Cerebellar cortex (tissue), 1 donor: ENCODE measurements at places on chromosomes 6 and 20.
A peak's percentile ranks its signal among the peaks of the same experiment; 100 is the strongest.

- DNase-seq: no peak
Observed at GRCh38 chr6:168387911-168388310, 53.1 kb upstream of the SMOC2 start.

DNA sequence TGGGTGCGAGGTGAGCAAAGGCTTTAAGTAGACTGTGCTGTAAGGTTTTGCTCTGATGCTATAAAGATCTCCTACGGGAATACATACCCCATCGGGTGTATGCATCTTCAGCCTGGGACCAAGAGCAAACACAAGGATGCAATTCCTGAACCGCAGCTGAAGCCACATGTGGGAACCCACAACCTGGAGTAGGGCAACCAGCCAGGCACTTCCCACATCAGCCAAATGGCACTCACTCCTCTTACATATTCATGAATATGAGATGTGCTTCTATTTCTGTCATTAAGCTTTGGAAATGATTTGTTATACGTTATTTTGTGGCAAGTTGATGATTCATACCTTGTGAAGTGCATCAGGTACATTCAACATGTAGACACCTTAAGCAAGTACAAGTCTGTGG, 619.2 kb downstream of the C6orf118 start:
- DNase-seq: no peak

DNA sequence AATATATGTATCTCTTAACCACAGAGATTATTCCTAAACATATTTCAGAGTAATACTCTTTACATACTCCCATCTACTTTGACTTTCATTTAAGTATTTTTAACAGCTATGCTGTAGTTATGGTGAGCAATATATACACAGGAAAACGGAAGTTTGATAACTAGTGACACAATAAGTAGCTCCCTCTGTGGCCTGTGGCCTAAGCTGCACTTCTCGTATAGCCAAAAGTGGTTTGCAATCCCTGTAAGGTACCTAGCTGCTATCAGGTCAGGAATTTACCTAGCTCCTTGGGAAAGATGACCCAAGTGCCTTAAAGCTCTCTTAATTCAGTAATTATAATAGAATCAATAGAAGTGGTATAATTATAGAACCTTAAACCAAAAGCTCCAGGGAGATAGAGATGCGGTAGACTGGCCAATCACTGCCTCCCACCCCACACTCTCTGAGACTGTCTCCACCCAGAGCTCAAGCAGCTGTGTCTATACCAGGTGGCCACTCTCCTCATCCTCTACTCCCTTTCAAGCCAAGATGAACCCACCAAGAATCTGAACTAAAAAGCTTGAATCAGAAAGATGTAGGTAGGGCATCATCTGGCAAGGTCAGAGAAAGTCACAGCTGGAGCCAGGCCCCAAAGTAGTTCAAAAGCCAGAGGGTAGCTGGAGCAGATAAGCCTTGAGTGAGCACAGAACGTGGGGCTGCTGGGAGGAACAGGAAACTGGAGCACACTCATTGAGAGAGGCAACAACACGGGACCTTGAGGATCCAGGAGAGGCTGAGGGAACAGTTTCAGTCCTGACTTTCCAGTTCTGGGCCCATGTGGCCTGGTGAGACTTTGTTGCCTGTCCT, 84.9 kb upstream of the ASF1A start:
- DNase-seq: no peak

GRCh38 chr20:46810448-46811223, 84.0 kb upstream of the EYA2 start:
- no peak for DNase-seq

DNA sequence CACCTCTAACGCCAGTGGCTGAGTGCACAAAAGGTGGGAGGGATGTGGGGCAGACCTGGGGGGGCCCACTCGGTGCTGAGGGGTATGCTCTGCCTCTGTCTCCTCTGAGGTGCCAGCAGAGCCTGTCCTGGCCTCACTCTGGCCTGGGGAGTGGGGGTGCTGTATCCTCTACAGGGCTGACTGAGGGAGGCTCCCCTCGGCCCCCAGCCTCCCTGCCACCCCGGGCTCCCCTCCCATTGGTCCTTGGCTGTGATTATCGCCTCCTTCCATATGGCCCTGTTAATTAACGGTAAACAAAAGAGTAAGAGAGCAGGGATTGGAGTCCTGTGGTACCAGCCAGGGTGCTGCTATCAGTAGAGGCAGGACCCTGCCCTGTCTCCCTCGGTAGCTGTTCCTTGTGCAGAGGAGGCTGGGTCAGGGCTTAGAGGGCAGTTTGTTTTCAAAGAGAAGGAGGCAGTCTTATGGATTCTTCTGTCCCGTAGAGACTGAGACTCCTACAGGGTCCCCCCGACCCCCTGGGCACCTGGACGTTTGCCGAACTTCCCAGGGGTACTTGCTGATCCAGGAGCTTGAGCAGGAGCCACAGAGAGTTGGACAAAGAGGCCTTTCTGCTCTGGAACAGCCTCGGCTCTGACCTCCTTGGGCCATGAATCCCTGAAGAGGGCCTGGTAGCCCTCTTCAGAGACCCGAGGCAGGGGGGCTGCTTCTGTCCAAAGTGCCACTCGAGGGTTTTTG, 1.8 kb downstream of the MYT1 start:
- DNase-seq: peak; percentile 62

- DNase-seq: no peak
Observed at GRCh38 chr20:18314786-18315406, 26.6 kb downstream of the ZNF133 start.

DNA sequence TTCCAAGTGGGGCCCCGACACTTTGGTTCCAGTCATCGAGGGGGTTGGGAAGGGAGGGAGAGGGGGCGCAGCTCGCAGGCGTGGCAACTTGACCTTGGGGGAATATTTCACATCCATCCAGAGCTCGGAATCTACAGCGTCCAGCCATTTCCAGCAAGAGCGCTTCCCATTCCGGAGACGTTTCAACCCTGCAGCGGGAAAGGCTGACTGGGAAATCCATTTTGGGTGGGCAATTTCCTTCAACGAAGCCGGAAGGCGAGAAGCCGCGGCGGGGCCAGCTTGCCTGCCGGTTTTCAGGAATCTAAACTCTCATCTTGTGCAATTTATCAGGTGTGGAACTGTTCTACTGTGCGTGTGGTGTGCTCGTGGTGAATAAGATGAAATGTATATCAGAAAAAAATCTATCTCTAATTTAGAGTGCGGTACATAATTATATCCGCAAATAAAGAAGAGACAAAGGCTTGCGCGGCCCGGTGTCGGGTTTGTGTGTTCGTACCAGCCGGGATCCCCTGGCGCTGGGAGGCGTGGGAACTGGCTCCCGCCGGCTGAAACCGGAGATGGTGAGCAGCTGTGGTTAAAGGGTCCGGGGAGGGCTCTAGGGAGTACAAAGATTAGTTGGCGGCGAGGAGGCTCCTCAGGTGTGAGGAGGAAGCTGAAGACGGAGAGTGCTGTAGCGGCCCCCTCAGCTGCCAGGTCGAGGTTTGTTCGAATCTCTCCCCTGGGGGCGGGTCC, 4.8 kb downstream of the SLC32A1 start:
- DNase-seq: no peak

GRCh38 chr6:124775121-124775520, 187.1 kb upstream of the RNF217 start:
- DNase-seq: peak; percentile 39

- DNase-seq: peak; percentile 10
Observed at GRCh38 chr20:51318058-51318949, 224.2 kb downstream of the NFATC2 start.

- DNase-seq: no peak
Observed at GRCh38 chr6:35573495-35574110, 60.9 kb upstream of the TULP1 start.

- no peak for DNase-seq
Observed at GRCh38 chr20:44112889-44113617, 73.9 kb downstream of the JPH2 start.

- no peak for DNase-seq
Observed at GRCh38 chr6:34928695-34929094, 39.6 kb downstream of the ANKS1A start.

- no peak for DNase-seq
Observed at GRCh38 chr20:18541741-18542140, 25.5 kb upstream of the SMIM26 start.

DNA sequence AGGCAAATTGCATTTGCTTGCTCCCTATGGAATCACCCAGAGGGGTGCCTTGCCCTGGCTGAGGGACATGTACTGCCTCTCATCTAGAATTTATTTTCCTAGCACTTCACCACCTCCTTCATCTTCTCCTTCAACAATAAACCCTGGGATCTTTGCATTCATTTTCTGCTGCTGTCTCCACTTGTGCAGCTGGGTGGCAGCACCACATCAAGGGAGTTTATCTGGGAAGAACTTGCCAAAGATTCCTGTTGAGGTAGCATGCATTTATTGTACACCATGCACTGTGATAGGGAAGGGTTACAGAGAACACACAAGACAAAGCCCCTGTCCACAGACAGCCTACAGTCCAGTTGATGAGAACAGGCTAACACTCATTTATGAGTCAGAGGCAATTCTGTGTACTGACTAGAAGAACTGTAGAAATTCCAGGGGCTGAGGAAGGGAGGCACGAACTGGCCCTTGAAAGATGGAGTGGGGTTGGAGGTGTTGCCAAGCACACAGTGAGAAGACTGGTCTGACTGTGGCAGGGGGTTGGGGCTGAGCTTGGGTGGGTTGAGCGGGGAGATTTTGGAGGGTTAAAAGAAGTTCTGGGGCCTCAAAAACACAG, 17.5 kb downstream of the C20orf173 start:
- DNase-seq: peak; percentile 58

DNA sequence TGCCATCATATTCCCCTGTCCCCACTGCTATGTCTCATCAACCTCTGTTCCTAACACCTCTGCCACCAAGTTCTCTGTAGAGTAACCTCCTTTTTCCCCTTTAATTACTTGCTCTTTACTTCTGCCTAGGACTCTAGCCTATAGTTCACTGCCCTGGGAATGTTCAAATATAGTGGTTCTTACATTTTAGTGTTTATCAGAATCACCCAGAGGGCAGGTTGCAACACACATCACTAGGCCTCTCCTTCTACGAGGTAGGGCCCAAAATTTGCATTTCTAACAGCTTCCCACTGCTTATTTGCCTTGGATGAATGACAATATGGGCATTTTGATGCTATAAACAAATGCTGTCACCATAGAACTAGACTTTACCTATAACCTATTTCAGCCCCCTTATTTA, 23.1 kb upstream of the C6orf141 start:
- no peak for DNase-seq

DNA sequence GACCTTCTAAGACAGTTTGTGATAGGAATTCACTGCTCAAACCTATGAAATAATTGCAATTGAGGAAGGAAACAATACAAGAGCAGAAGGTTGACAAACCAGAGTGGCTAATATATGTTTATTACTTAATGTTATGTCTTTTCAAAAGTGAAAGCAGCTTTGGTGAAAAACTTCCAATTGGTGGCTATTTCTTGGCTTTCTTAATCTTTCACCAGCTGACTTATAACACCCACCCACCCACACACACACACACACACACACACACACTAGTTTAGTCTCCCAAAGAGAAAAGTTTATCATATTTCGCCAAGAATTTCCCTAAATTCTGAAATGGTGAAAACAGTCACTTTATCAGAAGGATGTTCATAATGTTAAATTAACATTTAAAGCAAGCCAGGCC, 583.5 kb downstream of the EYS start:
- no peak for DNase-seq

- no peak for DNase-seq
Observed at GRCh38 chr6:7139835-7140470, 32.2 kb downstream of the RREB1 start.

GRCh38 chr20:6081236-6081635, 27.4 kb upstream of the LRRN4 start:
- DNase-seq: no peak

DNA sequence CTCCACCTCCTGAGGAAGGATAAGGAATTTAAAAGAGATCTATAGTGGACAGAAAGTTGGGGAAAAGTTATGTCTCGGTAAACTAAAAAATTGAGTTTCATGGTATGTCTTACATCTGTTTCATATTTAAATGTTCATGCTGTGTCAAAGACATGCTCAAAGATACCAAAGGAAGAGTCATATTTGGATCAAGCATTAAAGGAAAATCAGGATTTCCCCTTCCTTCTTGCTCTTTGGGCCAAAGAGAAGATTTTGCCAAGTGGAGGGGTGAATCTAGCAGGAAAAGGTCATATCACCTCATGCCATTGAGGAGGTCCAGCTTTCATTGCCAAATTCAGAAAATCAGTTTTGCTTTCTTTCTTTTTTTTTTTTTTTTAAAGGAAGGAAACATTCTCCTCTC, 192.4 kb downstream of the OGFRL1 start:
- DNase-seq: no peak

DNA sequence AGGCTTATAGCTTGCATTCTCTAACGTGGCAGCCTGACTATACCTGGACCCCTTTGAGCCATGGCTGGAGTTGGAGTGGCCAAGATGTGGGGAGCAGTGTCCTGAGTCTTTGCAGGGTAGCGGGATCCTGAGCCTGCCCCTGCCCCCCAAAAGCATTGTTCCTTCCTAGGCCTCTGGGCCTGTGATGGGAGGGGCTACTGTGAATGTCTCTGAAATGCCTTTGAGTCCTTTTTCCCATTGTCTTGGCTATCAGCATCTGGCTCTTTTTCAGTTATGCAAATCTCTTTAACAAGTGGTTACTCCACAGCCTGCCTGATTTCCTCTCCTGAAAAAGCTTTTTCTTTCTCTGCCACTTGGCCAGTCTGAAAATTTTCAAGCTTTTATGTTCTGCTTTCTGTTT, 17.0 kb upstream of the PRL start:
- no peak for DNase-seq

- peak; percentile 92 for DNase-seq
Observed at GRCh38 chr6:38567436-38567835, 72.3 kb downstream of the BTBD9 start.

DNA sequence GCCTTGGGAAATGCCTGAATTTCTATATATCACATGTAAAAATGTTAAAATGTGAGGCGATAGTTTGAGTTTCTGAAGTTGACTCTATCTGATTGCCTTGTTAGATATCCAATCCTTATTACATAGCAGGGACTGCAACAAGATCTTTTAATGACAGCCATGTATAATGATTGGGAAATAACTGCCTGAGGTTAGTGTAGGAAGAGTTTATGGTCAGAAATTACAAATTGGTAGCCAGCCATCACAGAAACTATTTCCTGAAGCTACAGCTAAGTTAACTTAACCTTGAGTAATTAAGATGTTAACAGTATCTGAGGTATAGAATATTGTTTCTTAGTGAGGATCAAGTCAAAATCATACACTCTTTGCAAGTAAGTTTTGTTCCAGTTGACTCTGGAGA, 41.0 kb downstream of the AKIRIN2 start:
- no peak for DNase-seq

DNA sequence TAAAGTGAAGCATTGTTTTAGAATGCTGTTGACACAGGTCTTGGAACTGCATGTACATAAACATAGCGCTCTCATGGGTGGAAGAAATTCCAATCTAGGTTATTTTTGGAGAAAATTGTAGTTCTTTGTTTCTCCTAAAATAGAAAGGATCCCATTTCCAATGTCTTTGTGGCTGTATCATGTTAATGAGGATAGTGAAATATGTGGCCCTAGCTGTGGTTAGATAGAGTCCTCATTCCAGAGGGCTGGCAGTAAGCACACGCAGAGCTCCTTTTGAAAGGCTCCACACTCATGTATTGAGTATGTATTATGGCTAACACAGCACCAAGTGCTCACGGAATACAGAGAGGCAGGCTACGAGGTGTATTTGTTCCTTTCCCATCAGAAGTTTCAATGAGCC, 60.9 kb downstream of the SNRNP48 start:
- DNase-seq: no peak

GRCh38 chr20:3681931-3682781, at the start of gene ADAM33:
TSS of gene ADAM33 (minus strand) at chr20:3682010. CDS start at chr20:3682004, 6 bp downstream.
- DNase-seq: no peak
